Stimulated activated naive CD4-positive, alpha-beta T cell (primary cell): ENCODE measurements at places on chromosomes 7 and 10.

GRCh38 chr7:104643587-104644217, 315.3 kb downstream of the LHFPL3 start:
- DNase-seq, result no peak

DNA sequence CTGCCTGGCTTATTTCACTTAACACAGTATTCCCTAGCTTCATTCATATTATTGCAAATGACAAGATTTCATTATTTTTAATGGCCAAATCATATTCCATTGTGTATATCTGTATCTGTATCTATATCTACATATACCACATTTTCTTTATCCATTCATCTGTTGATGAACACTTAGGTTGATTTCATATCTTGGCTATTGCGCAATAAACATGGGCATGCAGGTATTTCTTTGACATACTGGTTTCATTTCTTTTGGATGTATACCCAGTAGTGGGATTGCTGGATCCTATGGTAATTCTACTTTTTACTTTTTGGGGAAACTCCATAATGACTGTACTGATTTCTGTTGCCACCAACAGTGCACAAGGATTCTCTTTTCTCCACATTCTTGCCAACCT, 68.9 kb upstream of the CREB5 start:
- DNase-seq, result no peak

DNA sequence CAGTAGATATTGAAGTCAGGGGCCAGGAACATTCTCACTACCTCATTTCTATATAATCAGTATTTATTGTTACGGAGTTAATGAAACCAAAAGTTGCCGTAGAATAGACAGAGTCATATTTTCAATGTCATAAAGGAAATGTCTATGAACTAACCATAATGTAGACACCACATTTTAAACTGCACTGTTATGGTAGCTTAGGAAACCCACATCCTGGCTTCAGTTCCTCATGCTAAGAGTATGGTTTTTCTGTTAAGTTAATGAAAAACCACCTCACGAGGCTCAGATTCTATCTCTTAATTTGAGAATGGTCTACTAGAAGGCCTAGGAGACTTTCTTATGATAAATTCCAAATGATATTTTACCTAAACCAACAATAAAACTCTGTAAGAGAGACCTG, 166.5 kb downstream of the TMEM26 start:
- no peak for DNase-seq

- no peak for DNase-seq
Observed at GRCh38 chr7:23020742-23021401, 6.9 kb upstream of the HYCC1 start.

- DNase-seq, result no peak
Observed at GRCh38 chr10:69631566-69631965, 1.5 kb downstream of the FAM241B start.

DNA sequence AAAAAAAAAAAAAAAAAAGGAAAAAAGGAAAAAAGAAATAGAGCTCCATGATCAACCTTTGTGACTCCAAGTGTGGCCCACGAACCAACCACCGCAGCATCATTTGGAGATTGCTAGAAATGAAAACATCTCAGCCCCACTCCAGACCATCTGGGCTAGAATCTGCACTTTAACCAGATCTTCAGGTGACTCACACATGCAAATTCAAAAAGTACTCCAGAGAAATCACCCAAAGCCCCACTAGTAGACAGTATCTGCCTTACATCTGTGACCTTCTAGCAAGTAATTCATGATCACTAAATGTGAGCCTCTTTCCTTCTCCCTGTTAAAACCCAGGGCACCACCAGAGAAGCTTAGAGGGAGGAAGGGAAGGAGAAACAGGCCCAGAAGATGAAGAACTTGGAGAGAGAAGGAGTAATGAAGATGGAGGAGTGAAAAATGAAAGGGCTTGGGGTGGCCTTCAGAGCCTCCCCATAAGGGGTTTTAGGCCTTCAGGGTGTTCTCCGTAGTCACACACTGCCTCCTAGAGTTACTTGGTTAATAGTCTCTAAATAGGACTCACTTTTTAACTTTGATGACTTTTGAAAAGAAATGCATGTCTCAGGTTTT, 94.0 kb downstream of the SLC37A3 start:
- DNase-seq, result no peak

- no peak for DNase-seq
Observed at GRCh38 chr10:104574838-104575237, 66.3 kb upstream of the SORCS3 start.

DNA sequence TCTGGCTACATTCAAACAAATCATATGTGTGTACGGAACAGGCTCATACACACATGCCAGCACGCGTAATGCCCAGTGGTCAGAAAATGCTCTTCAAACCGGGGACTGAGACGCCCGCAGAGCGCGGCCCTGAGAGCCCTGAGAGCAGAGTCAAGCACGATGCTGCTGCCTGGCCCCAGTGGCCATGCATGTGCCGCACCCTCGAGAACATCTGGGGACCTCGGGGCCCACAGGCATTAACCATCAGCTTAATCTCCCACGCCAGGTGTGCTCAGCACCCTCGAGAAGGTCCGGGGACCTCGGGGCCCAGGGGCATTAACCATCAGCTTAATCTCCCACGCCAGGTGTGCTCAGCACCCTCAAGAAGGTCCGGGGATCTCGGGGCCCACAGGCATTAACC, 163.1 kb downstream of the PTPRN2 start:
- no peak for DNase-seq

DNA sequence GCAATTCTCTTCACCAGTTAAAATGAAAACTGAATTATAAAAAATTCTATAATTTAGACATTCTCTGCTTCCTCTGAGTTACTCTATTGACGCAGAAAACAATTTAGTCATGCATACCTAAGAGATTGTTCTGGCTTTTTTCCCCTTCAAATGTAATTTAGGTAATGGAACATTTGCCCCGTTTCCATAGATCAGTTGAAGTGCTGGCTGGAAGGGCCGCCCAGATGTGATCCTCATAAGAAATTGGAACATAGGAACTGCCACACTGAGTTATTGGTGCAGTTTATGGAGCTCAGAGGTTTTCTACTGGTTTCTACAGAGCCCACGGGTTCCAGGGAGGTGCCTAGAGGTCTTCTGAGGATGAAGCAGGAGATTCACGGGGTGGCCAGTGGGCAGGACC, 581.7 kb downstream of the SDK1 start:
- DNase-seq, result no peak

DNA sequence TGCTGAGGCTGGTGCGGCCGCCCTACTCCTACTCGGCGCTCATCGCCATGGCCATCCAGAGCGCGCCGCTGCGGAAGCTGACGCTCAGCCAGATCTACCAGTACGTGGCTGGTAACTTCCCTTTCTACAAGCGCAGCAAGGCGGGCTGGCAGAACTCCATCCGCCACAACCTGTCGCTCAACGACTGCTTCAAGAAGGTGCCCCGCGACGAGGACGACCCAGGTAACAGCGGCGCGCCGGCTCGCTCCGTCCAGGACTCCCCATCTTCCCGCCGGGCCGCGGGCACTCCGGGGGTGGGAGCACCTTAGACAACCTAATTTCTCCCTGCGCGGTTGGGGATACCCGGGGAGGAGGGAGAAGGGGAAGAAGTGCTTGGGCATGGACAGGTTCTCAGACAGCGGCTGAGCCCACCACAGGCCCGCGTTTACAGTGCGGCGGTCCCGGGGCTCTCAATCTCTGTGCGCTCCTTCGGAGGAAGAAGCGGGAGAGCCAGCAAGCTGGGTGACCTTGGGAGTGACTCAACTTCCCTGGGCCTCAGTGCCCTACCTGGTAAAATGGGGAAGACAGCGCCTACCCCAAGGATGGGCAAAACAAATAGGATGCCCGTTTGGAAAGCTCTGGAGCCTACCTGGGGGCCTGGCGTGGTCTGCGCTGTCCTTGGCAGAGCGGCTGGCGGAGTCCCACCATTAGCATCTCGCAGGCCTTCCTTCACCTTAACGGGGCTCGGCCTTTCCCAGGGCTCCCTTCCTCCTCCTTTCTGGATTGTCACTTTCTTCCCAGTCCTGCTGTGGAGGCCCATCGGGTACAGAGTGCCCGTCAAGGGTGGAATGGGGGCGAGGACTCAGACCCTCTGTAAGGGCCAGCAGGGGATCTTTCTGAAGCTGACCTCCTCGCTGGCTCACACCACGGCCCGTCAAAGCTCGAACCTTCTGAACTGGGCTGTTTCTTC, 852 bp downstream of the FOXI2 start:
- no peak for DNase-seq

DNA sequence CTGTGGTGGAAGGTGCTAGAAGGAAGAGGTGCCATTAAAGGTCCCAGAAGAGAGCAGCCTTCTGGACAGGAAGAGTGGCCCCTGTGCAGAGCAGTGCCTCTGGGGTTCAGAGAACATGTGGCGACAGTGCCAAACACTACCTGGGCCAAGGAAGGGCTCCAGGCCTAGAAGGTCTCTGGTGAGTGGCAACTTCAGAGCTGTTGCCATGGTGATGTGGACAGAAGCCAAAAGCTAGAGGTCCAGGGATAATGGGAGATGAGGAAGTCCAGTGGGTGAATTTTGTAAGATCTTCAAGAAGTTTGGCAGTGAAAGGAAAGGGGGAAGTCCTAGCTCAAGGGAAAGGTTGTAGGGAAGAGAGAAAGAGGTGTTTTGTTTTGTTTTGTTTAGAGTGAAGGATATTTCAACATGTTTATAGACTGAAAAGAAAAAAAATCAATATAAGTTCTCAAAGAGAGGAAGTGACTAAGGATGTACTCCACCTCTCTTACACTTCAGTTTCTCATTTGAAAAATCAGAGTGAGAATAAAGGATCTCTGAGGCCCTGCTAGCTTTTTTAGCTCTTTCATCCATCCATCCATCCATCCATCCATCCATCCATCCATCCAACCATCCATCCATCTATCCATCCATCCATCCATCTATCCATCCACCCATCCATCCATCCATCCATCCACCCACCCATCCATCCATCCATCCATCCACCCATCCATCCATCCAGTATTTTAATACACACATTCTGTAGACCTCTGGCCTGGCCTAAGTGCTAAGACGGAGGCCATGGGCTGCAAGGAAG, 77.1 kb upstream of the DUSP5 start:
- no peak for DNase-seq

- DNase-seq, result no peak
Observed at GRCh38 chr10:59648711-59649201, 60.9 kb downstream of the SLC16A9 start.

DNA sequence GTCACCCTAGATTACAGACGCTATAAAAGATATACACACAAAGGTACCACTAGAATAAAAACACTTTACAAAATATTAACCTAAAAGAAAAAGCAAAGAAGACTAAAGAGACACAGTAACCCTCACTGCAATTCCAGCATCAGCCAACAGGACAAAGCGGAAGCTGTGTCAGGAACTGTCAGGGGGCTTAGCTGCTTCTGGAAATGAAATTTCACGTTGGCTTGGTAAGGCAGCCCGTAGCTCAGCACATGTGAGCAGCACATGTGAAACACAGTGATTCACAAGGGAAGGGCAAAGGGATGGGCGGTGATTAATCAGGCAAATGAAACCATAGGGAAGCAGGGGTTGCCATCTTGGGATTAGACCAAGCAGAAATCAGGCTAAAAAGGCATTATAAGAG, 195.4 kb downstream of the MGMT start:
- DNase-seq, result no peak

DNA sequence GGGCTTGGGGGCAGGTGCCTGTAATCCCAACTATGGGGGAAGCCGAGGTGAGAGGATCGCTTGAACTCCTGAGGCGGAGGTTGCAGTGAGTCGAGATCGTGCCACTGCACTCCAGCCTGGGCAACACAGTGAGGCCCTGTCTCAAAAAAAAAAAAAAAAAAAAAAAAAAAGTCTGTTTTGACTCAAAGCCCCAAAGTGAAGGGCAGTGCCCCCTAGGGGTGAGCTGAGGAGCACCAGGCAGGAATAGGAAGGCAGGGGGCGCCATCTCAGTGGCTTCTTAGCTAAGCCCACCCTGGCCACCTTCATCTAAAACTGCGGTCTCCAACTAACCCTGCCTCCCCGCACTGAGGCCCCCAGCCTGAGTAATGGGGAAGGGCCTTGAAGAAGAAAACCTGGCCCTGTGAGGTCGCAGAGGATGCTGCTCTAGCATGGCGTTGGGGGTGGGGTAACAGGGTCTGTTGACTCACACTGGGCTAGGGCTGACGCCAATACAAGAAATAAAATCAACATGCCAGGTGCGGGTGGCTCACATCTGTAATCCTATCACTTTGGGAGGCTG, 9.8 kb downstream of the PODXL start:
- DNase-seq, result peak; percentile 2

DNA sequence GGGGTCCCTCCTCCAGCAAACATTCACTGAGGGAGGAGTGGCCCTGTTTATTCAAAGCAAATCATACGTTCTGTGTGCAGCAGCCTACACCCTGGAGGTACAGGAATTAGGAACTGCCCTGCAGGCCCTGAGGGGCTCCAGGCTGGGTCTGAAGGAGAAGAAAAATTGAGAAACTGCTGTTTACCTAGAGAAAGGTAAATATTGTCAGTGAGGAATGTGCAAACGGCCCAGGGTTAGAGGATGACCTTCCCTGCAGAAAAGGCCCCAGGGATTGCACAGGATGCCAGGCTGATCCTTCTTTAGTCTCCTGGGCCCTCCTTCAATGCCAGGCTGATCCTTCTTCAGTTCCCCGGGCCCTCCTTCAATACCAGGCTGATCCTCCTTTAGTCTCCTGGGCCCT, 5.7 kb downstream of the CALML5 start:
- no peak for DNase-seq

DNA sequence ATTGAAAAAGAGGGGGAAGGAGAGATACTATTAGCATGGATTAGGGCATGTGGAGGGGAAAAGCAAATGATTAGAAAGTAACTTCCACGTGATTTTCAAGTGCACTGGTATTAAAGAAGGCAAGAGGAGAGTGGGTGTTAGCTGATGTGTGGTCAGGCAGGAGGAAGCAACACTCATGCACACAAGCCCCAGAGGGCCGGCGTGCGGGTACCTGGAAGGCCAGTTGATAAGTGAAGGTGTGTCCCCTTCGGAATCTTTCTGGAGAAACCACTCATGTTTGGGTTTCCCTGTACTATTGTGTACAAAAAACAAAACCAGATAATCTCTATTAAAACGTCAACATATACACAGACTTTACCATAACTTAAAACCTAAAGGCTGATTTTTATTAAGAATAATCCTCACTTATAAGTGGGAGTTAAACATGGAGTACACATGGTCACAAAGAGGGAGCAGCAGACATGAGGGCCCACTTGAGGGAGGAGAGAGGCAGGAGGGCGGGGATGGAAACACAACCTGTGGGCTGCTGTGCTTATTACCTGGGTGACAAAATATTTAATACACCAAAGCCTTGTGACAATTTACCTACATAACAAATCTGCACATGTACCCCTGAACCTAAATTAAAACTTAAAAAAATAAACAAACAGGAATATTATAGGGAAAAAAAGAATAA, 98.9 kb downstream of the SVIL start:
- DNase-seq, result no peak

GRCh38 chr7:142733271-142733670, 16.0 kb upstream of the PRSS1 start:
- no peak for DNase-seq

DNA sequence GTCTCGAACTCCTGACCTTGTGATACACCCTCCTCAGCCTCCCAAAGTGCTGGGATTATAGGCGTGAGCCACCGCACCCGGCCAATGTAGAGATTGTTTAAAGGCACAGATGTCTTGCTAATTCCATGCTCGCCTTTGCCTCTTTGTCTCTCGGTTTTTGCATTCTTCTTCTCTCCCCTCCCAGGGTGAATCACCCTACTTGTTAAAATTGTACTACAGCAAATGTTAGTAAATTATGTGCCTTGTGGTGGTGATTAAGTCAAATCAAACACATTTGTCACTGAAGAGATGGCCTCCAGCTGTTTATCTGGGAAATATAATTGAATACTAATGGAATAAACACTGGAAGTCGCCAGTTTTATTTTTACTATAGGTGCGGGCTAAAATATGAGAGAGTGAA, 384.4 kb upstream of the AUTS2 start:
- no peak for DNase-seq
